ENCODE measurements at places on chromosomes 7 and 10.

GRCh38 chr7:24727154-24728120, 29.8 kb downstream of the GSDME start:
- DNase-seq, result no peak

GRCh38 chr10:58554316-58554715, 41.6 kb downstream of the BICC1 start:
- DNase-seq, result no peak

DNA sequence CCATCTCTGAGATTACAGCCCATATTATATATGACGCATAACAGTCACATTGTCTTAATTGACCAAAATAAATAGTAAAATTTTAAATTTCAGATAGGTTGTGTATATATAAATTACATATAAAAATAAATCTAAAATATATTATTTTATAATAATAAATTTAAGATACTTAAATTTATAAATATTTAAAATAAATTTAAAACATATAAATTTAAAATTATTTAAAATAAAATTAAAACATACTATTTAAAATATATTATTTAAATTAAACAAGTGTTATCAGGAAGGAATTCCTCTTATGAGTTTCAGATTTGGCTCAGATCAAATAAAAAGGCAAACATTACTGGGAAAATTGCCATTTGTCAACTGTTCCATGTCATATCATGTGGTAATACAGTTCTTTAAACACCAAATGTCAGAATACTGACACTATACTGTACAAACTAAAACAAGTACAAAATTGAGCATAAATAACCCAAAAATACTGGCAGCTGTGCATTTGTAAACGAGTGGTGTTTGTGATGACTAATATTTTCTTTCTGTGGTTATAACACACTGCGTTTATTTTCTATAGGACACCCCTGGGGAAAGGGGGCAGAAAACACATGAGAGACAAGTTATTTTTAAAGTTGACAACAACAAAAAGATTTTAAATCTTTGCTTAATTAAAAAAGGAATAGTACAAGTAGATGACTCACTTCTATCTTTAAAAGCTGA, 71.3 kb upstream of the DGKB start:
- no peak for DNase-seq

GRCh38 chr10:84205853-84206525, 11.7 kb downstream of the CDHR1 start:
- DNase-seq, result no peak

DNA sequence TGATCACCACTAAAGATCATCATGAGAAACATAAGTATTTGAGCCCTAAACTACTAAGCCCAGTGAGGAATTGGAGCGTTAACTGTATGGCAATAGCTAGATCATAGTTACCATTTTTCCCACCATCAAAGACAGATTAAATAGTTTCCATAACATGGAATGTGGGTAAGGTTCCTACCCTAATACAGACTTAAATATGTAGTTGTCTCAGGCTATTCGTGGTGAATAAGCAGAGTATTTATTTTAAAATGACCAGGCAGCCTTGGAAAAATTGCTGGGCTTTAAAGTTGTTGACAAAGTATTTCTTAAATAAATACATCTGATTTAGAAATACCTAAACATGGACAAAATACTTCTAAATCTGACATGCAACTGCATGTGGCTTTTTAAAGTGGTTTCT, 106.8 kb downstream of the NT5C2 start:
- DNase-seq, result no peak

GRCh38 chr7:151379534-151380198, 30.2 kb downstream of the WDR86 start:
- DNase-seq, result no peak

- no peak for DNase-seq
These were observed 6.0 kb downstream of the PLAU start for GRCh38 chr10:73916761-73917470.

DNA sequence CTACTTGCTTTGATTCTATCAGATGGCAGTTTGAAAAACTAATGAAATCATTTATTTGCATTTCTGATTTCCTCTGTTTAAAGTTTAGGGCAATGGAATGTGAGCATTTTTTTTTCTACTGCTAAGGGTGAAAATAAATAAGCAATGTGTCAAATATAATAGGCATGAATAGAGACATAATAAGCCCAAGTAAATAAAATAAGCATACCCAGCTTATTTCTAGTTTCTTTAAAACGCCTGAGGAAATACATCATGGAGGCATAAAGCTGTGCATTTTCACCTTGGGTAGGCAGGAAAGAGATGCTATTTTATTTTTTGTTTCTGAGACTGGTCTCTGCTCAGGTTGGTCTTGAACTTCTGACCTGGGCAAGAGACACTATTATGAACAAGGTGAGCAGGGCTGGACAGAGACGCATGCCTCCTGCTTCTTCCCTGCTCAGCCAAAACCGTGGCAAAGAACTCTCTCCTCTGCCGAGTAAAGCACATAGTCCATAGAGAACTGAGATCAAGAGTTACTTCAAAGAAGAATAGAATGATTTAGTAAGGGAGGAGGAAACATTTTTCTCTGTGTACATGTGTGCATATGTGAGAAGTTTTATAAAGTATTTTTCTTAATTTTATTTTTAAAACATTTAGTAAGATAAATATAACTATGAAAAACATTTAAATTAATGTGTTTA, 138.1 kb downstream of the GNAI1 start:
- no peak for DNase-seq

DNA sequence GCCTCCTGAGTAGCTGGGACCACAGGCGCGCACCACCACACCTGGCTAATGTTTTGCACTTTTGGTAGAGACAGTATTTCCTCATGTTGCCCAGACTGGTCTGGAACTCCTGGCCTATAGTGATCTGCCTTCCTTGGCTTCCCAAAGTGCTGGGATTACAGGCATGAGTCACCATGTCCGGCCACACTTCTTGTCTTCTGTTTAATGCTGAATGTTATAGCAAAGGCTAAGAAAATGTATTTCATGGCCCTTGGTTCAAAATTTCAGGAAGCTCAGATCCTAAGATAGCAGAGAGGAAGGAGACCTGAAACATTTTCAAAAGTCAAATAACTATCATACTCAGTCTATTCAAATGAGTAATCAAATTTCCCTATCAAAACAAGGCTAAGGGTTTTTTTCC, 229.6 kb downstream of the BAMBI start:
- no peak for DNase-seq

DNA sequence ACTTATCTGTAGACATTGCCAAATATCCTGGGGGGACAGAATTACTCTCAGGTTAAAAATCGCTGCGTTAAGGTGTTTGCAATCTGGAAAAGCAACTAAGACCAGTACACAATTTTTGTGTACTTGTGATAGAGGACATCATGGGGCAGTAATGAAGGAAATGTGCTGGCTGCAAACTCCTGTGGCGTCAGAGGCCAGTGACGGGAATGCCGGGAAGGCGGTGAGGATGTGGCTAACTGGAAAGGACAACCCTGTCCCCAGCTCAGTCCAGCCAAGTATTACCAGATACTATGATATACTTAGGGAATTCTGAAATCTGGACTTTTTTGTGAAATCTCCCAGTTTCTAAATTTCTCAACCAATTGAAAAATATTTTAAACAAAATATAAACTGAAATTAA, 103.1 kb upstream of the NANOS1 start:
- no peak for DNase-seq

DNA sequence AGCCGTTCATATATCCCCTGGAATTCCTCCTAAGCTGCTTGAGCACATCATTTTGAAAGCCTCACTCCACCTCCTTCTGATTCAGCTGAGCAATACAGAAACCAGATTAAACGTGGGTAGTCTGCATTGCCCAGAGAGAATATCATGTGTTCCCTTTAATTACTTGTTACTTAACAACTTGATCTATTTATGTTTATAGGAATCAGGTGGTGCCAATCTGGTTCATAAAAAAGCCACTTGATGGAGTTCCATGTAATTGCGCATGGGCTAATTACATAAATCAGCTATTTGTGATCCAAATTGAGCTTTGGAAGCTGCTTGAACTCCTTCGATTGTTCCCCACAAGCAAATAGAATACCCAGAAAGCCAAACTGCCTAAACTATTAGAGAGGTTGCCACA, 114.7 kb upstream of the ADCY1 start:
- no peak for DNase-seq

GRCh38 chr7:30406664-30407425, 71.7 kb downstream of the NOD1 start:
- no peak for DNase-seq

DNA sequence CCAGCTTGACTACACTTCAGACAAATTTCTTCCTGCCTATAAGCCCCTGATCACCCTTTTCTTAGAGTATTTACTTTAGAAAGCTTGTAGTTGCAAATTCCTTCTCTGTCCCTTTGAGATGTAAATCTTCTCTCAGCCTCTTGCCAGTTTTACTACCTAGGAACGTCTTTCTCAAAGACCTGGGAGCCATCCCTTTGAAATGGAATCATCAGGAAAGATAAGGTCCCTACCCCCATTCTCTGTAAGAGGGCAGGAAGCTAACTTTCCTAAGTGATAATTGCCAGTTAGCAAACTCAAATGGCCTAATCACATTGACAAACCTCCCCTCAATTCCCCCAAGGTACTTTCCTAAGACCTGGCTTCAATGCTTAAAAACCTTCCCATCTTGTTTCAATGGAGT, 304.5 kb downstream of the MDFIC start:
- DNase-seq, result no peak

- DNase-seq, result no peak
These were observed 109.6 kb downstream of the NKX6-2 start for GRCh38 chr10:132676193-132676891.

- no peak for DNase-seq
These were observed 2.1 kb downstream of the ZNF511 start for GRCh38 chr10:133310789-133311188.

DNA sequence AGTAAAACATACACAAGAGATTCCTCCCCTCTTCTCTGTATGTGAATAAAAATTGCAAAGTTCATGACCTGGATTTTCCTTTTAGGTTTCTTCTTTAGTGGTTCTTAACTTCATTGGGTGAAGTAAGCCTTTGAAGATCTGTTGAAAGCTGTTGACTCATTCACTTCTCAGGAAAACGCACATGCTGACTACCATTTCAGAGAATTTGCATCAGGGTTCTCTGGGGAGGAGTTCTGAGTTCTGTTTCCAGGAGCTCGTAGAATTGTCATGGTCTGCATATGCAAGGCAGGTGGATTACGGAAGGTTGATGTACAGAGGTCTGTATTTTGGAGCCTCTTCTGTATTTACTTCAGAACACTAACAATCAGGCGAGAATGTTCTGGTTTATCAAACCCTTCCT, 962 bp upstream of the SLC26A4 start:
- DNase-seq, result no peak

DNA sequence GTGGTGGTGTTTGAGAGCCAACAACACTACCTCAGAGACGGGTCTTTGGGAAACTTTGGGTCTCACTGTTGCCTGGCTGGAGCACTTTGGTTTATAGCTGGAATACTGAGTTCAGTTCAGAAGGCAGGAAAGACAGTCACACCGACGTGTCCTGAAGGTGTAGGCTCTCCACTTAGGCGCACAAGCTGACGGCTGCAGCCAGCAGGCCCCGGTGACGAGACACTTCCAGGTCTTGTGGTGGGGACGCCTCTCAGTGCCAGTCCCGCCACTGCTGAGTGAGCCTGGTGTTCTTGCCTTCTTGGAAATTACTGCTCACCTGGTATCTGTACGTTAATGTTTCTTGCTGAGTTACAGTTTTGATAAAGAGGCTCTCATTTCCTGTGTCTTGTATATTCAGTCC, 74.0 kb downstream of the WDR37 start:
- DNase-seq, result no peak

- no peak for DNase-seq
These were observed 159.3 kb downstream of the ST7 start for GRCh38 chr7:117112640-117113039.

DNA sequence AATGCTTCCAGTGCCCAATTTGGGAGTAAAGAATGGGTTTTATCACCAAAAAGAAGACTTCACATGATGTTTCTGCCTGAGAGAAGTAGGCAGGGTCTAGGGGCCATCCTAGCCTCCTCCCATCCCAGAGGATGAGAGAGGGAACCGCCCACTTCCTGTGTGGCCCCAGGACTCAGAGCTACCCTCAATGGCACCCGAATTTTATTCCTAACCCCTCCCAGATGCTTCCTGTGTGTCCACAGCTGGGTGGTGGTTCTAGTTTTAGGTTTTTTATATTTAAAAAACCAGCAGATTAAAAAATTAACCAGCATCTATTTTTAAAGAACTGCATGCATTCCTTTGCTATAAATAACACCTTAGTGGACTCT, 583.5 kb downstream of the PTPRN2 start:
- DNase-seq, result no peak

- DNase-seq, result no peak
These were observed 76.9 kb downstream of the FAM171A1 start for GRCh38 chr10:15293862-15294842.

GRCh38 chr10:125662584-125662983, 20.4 kb downstream of the TEX36 start:
- DNase-seq, result no peak

GRCh38 chr10:73891540-73891939, 17.2 kb upstream of the CAMK2G start:
- no peak for DNase-seq

DNA sequence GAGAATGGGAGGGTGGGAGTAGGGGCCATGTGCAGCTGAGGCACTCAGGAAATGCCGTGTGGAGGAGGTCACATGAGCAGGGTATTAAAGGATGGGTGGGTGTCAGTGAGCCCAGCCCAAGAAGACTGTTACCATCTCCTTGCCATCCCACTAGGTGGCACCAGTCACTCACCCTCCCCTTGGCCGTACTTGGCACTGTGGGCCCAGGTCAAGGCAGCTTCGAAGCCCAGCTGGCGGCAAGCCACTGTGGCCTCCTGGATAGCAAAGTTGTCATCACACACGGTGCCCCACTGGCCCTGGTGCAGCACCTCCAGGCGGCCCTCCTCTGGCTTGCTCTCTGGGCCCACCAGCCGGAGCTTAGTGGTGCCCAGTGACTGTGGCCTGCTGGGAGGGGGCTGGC, 5.4 kb downstream of the LOXL4 start:
- DNase-seq, result peak; percentile 46

DNA sequence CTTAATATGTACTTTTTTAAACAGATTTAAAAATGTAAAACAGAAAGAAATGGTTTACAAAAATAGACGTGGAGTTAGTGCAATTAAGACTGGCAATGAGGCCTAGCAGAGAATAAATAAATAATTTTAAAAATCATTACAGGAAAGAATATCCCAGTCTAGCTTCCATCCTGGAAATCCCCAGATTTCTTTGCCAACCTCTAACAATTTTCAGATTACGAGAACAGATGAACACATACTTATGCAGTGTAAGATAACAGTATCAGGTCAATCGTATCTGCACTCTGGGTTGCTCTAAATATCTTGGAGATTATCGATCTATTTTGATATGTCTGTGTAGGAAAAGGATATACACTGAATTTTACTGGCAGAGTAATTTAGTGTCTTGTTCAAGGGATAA, 210.5 kb downstream of the SEMA3A start:
- DNase-seq, result no peak

All from hematopoietic multipotent progenitor cell treated with erythropoietin and hydrocortisone succinate and interleukin-3 and kit ligand, for 8 days (in vitro differentiated cells).